AG09309 (cell line): ENCODE measurements at places on chromosomes 2 and 18.

DNA sequence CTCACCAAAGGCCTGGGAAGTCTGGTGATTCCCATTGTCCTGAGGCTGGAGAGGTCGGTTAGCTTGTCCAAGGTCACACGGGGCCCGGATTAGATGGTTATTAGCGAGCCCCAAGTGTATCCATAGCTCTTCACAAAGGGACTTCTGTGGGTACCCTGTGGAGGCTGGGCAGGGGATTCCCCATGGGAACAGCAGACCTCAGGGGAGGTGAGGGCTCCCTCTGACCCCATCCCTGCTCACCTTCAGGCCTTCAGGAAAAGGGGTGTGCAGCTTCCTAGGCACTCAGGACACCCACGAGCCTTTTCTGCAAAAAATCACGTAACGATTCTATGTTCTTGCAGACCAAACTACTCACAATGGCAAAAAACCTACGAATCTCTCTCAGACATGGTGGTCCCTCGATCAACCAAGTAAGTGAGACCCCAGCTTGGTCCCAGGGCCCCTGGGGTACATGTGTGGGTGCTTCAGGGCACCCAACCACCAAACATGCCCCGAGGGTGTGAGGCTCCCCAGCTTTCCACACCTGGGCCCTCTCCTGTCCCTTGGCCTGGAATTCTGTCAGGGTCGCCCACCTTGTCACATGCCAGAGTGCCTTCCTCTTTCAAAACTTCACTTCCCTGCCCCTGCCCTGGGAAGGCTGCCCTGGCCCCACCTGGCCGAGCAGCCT is 40.3 kb downstream of the PDIA6 start:
- DNase-seq, result no peak

DNA sequence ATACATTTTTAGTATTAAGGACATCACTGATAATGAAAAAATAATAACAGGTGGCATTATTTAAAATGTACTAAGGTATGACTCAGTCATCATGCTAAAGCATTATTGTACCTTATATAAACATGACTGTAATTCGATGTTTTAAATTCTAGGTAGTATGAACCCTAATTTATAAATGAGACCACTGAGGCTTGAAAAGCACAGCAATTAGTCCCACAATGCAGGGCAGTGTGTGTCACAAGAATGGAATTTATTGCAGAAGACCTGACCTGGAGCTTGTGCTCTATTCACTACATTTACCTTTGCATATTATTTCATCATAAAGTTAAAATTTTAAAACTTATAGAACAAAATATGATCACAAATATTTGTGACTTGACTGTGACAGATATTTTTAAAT is 358.5 kb upstream of the DSEL start:
- no peak for DNase-seq

- no peak for DNase-seq
Measured at GRCh38 chr18:26772691-26773090, 92.8 kb downstream of the AQP4 start.

DNA sequence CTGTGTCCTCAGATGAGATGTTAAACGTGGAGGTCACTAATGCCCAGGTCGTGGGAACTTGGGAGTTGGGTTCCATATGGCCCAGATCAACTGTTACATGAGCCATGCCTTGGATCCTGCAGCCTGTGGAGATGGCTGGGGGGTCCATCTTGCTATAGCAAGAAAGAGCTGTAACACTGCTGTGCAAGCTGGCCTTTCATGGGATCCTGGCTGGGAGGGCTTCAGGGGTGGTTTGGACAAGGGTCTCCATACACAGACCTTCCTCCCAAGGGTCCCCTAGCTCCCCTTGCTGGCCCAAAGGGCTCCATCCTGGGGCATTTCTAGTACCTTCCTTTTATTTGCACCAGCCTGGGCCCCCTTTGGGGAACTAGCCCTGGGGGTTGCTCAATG is 337.7 kb downstream of the DYSF start:
- no peak for DNase-seq

GRCh38 chr2:120445449-120446143 is 99.7 kb downstream of the INHBB start:
- DNase-seq, result no peak

GRCh38 chr2:217559084-217559483 is 443.7 kb downstream of the TNS1 start:
- DNase-seq, result no peak

- no peak for DNase-seq
Measured at GRCh38 chr2:109317471-109318095, 188.6 kb downstream of the SH3RF3 start.

DNA sequence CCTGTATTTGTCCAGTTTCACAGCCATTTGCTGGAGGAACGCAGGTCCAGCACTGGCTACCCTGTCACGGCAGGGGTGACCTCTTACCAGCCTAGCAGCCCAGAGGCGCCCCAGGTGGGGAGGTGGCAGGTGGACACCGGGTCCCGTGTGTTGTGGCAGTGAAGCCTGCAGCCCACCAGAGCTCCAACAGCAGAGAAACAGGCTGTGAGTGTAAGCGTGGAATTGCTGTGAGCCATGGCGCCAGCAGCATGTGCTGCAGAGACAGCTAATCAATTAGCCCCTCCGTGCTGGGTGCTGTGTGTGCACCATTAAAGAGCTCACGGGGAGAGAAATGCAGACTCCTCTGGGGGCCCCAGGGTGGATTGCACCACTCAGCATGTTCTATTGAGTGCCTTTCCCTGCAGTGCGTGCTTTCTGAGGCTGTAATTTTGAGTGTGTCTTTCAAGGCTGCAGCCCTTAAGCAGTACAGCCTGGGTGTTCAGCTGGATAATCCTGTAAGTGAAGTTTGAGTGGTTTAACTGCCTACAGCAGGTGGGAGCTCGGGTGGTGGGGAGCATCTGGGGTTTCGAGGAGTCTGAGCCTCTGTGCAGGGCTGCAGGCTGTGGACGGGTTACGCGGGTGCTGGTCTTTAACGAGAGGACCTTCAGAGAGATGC is 15.9 kb downstream of the RTP5 start:
- no peak for DNase-seq

DNA sequence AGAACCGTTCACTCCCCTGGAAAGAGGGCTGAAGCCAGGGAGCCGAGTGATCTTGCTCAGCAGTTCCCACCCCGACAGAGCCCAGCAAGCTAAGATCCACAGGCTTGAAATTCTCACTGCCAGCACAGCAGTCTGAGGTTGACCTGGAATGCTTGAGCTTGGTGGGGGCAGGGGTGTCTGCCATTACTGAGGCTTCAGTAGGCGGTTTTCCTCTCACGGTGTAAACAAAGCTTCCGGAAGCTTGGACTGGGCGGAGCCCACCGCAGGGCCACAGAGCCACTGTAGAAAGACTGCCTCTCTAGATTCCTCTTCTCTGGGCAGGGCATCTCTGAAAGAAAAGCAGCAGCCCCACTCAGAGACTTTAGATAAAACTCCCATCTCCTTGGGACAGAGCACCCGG is 180.8 kb downstream of the WDR7 start:
- DNase-seq, result no peak

GRCh38 chr2:189302274-189302948 is 122.8 kb upstream of the COL5A2 start:
- DNase-seq, result no peak

DNA sequence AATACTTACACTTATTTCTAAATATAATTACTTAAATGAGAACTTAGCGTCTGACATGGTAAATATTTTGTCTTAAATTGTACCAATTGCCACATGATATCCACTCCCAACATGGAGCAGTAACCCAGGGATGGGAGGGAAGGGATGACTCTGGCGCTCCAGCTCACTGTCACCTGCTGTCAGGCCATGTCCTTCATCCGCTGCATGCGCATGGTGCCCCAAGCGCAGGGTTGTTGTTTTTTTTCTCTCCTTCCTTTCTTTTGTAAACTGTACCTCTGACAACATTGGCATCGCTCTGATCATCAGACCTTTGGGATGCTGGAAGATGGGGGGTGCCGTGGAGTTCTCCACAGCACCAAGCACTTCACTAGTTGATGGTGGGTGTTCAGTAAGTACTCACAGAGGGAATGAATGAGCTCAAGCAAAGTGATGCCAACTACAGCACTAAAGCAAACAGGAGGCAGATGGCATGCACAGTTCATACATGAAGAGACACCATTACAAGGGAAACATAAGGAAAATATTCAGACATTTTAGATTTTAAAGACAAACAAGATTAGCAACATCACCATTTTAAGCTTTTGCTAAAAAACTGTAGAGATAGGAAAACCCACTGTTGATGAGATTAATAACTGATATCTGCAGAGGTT is 247.8 kb downstream of the GBX2 start:
- no peak for DNase-seq

- DNase-seq, result no peak
Measured at GRCh38 chr2:128313931-128314347, 4.7 kb downstream of the HS6ST1 start.

DNA sequence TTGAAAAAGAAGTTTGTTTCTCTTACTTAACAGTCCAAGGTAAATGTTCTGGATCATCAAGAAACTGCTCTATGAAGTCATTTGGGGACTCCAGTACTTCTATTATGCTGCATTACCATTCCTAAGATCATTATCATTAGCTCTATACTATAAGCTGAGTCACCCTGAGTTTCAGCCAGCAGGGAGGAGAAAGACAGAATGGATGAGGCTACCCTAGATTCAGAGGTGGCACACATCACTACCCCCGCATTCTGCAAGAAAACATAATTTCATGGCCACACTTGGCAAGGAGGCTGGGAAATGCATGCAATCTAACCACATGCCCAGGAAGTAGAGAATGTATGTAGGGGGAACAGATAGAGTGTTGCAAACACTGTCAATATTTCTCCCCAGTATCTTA is 16.6 kb upstream of the LNPK start:
- DNase-seq, result no peak

- no peak for DNase-seq
Measured at GRCh38 chr18:43542016-43542415, 264.7 kb upstream of the SYT4 start.

- no peak for DNase-seq
Measured at GRCh38 chr18:21735452-21736015, 5.1 kb upstream of the MIB1 start.

DNA sequence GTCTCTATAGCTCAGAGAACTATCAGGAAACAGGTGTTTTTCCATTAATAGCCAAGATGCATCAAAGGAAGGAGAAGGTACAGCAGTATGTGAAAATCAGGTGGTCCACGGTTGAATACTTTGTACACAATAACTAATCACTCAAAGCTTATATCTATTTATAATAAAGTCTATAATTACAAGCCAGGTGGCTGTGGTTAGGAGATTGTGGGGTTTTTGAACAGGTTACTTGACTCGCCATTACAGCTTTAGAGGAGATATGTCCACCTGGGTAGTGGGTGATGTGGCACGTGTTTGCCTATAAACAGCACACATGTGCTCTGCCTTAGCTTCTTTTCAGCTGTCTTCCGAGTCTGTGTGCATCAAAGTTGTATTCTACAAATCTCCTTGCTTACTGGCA is 892.2 kb upstream of the ZEB2 start:
- DNase-seq, result no peak

DNA sequence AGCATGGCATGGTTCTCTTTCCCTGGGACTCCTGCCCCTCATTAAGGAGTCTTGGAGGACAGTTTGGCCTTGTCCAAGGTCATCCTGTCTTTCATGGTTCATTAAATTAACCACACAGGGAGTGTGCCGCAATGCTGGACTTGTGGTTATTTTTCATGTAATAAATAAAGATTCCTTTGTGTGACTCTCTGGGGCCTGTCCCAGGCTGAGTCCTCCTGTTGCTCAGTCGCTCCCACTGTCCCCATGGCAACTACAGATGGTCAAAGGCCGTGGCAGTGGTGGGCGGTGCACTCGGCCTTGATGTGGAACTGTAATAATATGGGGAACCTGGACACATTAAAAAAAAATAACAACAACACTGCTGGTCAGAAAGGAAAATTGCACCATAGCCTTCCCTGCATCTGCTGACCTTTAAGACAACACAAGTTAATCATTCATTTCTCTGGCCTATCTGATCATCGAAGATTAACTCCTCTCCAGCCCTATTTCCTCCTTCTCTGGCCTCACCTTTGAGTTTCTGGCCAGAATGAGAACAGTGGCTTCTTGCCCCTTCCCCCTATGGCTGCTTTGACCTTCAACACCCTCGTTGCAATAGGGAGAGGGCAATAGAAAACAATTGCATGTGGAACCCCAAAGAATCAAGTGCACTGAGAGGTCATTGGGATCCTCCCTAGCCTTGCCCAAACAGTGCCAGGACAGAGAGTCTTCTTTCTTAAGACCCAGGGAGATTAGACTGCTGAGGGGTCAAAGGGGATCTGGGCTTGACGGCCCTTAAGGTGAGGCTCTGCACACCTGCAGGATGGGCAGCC is 44.7 kb downstream of the PSD4 start:
- DNase-seq, result no peak

- DNase-seq, result no peak
Measured at GRCh38 chr2:234469251-234469845, 27.5 kb downstream of the ARL4C start.

DNA sequence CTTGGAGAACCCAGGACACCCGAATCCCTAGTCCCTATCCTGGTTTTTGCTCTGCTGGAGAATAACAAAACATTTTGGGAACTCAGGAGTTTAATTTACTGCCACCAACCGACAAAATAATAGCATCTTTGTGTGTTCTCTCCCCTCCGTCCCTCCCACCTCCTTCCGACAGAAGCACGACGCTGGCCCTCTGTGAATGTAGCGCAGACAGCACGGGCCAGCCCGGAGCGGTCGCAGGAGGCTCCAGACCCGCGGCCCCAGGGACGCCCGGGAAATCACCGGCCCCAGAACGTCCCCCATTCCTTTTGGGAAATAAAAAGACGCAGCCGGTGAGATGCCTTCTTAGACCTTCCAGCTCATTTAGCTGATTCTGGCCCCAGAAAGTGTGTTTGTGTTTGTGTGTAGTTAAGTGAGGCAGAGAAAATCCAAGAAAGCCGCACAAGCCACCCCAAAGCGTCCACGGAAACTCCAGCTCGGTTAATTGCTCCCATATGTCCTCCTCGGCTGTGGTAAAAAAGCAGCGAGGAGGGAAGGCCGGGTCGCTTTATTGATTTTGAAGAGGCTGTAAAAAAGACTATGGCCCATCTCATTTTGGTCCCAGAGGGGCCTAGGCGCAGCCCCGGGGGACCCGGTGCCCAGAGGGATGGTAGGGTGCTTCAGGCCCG is 577 bp upstream of the TANC1 start:
- DNase-seq, result no peak

DNA sequence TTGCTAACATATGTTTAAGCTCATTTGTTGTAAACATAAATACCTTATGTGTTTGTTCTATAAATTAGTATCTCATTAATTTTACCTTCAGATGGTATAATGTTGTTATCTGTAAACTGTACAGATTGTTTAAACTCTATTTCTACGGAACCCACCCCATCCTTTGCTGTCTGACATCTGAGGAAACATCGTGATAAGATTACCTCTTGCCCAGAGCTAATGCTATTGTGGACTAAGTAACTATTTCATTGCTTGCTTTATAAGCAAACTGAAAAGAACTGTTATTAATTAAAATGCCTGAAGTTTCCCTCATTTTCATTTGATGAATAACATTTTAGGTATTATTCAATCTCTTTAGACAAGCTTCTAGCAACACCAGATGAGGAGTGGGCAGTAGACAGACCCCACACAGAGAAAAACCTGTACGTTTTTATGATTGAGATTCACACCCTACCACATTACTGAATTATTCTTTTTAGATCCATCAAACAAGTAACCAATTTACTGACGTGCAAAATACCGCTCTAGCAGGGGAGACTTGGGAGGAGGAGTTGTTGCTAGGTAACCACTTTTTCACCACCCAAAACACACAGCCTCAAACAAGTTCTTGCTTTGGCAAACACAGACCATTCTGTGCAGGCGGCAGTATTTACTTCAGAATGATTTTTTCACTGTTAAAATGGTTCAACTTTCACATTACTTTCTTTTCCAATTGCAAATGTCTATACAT is 1.9 kb upstream of the SYT4 start:
- DNase-seq, result no peak
